ENCODE measurements at places on chromosomes 6 and 20.

GRCh38 chr20:59485576-59486454, 118.5 kb upstream of the PHACTR3 start:
- no peak for DNase-seq

DNA sequence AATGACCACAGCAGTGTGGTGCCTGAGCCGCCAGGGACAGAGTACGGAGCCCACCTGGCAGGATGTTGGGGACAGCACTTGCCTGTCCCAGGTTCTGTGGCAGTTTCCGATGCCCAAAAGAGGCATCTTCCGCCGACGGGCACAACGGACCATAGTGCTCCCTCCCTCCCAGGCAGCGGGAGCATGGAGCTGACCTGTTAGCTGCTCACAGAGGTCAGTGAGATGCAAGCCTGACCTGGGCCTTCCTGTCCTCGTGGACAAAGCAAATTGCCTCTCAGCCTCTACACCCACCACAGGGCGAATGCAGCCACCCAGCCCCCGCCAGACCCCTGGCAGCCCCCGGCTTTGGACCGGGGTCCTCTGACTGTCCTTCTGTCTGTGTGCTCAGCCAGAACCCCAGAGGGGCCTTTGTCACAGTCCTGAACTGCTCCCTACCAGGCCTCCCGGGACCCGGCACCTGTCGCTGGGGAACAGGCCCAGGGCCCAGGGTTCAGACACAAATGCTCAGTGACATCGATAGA, 16.2 kb upstream of the FRMD1 start:
- no peak for DNase-seq

GRCh38 chr20:14583413-14583812, 246.0 kb upstream of the FLRT3 start:
- no peak for DNase-seq

- DNase-seq = no peak
Measured at GRCh38 chr6:159916752-159917151, 26.0 kb downstream of the MAS1 start.

- no peak for DNase-seq
Measured at GRCh38 chr20:47573559-47573958, 71.9 kb downstream of the NCOA3 start.

GRCh38 chr6:48979806-48980205, 483.2 kb downstream of the MMUT start:
- DNase-seq = no peak

GRCh38 chr20:43102394-43102793, 87.3 kb downstream of the PTPRT start:
- DNase-seq = no peak

- DNase-seq = no peak
Measured at GRCh38 chr20:3213226-3213625, 3.9 kb downstream of the ITPA start.

DNA sequence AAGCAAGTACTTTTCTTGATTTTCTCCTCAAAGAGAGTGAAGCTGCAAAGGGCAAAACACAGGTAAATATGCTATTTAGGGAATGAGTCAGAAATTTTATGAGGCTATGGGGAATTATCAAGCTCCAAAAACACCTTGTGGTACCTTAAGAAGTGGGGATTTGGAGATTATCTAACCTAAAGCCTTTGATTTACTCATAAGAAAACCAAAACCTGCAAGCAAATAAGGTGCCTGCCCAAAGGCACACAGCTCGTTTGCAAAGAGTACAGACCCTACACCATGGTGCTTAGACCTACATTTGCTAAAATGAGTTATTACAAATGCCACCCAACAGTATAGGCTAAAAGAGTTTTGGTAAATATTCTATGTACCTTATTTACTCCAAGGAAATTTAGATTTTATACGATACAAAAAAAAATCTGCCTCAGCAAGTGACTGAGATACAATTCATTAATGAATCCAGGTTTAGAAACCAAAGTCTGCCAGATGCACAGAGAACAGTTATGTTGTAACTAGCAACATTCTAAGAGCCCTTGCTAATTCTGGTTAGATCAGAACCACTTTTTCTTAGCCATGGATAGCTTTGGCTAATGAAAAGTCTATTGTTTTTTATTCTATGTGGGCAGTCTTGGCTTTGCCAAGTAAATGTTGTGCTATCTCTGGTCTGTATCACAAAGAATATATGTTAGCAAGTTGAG, 101.5 kb downstream of the KHDC1L start:
- DNase-seq = no peak

DNA sequence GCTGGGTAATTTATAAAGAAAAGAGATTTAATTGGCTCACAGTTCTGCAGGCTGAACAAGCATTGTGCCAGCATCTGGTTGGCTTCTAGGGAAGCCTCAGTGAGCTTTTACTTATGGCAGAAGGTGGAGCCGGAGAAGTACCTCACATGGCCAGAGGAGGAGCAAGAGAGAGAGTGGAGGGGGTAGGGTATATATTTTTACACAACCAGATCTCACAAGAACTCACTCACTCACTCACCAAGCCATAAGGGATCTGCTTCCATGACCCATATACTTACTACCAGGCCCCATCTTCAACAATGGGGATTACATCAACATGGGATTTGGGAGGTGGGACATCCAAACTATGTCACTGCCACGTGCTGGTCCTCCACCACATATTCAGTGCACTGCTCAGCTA, 152.6 kb upstream of the PRND start:
- DNase-seq = no peak

DNA sequence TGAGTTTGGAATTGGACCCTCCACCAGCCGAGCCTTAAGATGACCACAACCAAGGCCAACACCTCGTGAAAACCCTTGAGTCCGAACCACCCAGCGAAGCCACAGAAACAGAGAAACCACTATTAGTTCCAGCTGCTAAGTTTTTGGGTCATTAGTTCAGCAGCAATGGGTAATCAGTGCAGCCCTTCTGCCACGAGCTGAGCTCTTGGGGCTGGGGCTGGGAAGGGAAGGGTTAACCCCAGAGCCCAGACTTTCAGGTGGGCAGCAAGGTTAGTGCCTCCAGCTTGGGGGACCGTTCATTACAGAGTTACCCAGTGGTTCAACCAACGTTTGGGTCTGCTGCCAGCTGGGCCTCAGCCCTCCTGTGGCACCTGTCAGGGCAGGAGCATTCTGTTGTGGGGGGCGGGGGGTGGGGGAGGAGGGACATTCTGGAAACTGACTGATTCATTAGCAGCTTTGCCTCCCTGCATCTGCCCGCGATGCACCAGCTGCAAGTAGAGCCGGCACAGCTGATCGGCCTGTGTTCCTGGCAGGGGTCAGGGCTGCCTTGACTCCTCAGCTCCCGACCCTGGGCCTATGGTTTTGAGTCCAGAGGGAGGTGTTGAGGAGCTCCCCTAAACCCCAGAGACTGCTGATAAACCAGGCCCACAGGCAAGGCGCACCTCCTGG, 52.7 kb downstream of the TGM2 start:
- no peak for DNase-seq

GRCh38 chr20:58309591-58310290, at the start of gene RAB22A:
Gene RAB22A (plus strand): TSS chr20:58309715. CDS start chr20:58309977, 262 bp downstream.
- peak; percentile 60 for DNase-seq

DNA sequence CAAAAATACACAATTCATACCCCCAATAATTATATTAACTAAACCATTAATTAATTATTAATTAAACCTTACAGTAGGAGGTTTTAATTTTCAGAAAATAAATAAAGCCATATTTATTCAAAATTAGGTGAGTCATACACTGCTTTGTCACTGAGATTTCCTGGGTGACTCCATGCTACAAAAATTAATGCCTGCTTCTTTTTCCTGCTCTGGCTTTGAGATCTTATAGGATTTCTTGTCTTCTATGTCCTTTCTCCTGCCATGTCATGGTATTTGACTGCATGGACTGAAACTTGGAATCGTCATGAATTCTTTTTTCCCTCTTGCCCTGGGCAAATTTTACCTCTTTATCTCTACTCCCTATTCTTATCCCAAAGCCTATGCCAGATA, 133.2 kb downstream of the PHACTR1 start:
- no peak for DNase-seq

DNA sequence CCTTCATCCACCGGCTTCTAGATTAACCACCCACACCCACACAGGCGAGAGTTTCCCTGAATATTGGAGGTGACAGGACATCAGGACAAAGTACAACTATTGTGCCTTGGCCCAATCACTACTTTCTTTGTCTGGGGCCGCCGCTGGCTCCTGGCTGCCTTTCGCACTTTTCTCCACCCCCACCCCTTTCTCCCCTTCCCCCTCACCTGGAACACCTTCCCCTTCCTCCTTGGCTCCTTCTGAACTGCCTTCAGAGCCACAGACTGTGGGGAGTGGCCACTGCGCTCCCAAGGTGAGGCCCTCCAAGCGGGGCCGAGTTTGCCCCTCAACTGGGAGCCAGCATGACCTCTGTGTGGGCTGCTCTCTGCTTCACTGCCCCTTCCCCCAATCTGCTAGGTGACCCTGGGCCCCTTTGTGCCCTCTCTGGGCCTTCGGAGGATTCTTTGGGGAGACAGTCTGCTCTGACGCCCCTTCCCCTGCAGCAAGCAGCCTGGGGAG, 3.0 kb upstream of the VEGFA start:
- DNase-seq = no peak

DNA sequence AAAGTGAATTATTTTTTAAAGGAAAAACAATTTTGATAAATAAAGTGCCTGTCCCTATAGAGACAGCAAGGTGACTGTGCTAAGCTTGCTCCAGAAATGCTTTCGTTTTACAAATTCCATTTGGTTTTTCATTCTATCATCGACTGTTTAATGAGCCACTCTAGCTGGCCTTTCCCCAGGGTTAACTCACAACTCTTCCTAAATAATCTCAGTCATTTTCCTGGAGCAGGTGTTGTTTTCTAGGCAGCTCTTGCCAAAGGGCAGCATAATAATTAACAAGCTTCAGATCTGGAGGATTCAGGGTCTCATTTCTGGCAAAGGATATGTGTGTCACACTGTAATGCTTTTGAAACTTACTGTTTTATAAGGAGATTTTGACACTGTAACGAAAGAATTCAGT, 184.2 kb downstream of the KHDC1L start:
- DNase-seq = no peak

GRCh38 chr6:108565091-108565766, 4.5 kb downstream of the FOXO3 start:
- no peak for DNase-seq

GRCh38 chr6:35128042-35128441, 13.1 kb downstream of the TCP11 start:
- DNase-seq = no peak

DNA sequence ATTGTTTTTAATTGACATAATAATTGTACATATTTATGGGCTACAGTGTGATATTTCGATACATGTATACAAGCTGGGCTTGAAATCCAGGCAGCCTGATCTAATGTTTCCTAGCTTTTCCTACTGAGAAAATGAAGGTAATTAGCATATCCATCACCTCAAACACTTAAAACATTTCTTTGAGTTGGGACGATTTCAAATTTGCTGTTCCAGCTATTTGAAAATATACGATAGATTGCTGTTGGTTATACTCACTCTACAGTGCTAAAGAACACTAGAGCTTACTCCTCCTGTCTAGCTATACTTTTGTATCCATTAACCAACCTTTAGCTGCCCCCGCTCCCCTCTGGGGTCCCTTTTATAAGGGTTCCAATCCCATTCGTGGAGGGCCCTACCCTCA, 4.7 kb downstream of the LHFPL5 start:
- DNase-seq = no peak

- no peak for DNase-seq
Measured at GRCh38 chr6:105330913-105331312, 72.0 kb downstream of the PREP start.

DNA sequence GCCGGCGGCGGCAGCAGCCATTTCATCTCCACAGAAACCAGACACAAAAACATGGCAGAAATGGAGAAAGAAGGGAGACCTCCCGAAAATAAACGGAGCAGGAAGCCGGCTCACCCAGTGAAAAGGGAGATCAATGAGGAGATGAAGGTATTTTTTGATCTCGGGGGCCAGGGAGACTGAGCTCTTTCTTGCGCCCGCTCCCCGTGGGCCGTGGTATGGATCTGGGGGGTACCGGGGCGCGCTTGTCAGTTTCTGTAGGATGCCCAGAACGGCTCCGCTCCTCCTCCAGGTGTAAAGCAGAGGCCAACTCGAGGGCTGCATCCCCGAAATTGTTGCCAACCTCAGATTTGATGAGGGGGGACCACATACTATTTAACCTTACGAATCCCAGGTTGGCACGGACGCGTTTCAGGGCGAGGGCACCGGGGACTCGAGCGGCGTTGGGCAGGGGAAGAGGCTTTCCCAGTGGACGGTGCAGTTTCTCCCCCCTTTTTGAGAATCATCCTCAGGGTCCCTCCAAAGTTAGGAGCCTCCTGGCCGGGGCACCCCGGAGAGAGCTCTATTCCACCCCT, 735 bp downstream of the SOBP start:
- no peak for DNase-seq

- no peak for DNase-seq
Measured at GRCh38 chr20:48800177-48800576, 27.6 kb downstream of the PREX1 start.

DNA sequence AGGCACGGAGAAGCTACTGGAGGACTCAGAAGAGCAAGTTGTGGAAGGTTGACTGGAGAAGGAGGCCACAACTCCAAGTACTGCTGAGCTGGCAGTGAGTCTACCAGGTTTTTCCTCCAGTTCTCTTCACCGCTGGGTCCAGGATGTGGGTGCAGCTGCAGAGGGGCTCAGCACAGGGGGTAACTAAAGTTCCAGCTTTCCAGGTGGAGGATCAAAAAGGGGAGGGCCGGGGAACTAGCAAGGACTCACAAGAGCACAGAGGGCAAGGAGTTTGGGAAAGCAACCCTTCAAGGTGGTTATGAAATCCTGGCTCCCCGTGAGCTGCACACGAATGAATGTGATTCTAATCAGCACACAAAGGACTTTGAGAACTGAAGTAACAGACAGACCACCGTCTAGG, 194.2 kb upstream of the GMDS start:
- DNase-seq = no peak

- no peak for DNase-seq
Measured at GRCh38 chr6:53441761-53442160, 93.0 kb upstream of the ELOVL5 start.

- no peak for DNase-seq
Measured at GRCh38 chr6:65064844-65065243, 642.2 kb downstream of the EYS start.

- no peak for DNase-seq
Measured at GRCh38 chr6:14012313-14013030, 87.7 kb downstream of the RNF182 start.

GRCh38 chr6:90709431-90709996, 122.6 kb upstream of the MAP3K7 start:
- no peak for DNase-seq

DNA sequence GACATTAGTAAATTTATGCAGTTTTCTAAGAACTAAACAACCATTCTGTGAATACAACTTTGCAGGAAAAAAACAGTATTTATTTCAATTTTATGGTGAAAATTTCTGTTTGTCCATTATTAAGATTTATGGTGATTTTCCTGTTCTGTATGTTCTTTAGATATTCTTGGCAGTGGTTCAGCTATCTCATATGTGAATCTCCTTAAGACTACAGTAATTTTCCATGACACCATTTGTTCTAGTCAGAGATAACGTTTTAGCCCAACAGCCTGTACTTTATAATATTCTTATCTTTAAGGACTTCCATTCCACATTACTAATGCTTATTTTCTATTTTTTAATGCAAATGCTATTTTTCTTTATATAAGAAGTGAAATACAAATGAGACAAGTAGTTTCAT, 504.0 kb downstream of the RFPL4B start:
- DNase-seq = no peak

- no peak for DNase-seq
Measured at GRCh38 chr20:17765584-17765983, 65.8 kb downstream of the BANF2 start.

GRCh38 chr6:103215847-103216246, 1643.9 kb downstream of the HACE1 start:
- no peak for DNase-seq
